ENCODE measurements at places on chromosomes 2 and 18. TPM values are rescaled to one million over a fixed set of nuclear protein-coding genes. Genes with fewer than 3 reads are reported as not detected.

GRCh38 chr2:200784215-200784614 is 27.5 kb upstream of the BZW1 start:
- H3K4me3 ChIP-seq = no peak overlapping the region
- H3K27ac ChIP-seq = no peak overlapping the region
- H3K4me1 ChIP-seq = peaks cover 6% of the 10 kb centered on the region

DNA sequence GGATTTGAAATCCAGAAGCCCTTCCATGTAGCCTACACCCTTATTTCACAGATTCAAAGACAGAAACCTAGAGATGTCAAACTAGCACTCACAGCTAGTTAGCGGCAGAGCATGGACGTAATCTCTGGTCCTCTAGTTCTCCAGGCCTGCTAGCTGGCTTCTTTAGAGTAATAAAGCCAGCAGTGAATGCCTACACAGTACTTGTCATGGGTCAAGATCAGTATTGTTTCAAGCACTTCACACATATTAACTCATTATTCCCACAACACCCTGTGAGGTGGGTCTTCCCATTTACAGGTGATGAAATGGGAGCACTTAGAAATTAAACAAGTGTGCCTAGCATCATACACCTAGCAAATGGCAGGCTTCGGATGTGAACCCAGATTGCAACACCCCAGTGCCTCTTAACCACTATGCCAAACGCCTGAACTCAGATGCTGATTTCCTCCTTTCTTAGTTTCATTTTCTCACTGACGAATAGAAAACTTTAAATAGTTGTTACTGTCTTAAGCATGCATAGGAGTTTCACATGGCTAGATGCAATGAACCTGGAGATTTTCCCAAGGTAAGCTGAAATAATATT is 14.5 kb upstream of the ZBTB14 start:
- no peak overlapping the region for H3K27ac ChIP-seq
- H3K27me3 ChIP-seq = no peaks in the 10 kb centered on the region
- H3K4me1 ChIP-seq = no peaks in the 10 kb centered on the region
- H3K4me3 ChIP-seq = no peak overlapping the region
- no peaks in the 10 kb centered on the region for H3K36me3 ChIP-seq
- DNase-seq = no peak

GRCh38 chr2:4635289-4635688 is 931.9 kb downstream of the DCDC2C start:
- H3K27me3 ChIP-seq = no peaks in the 10 kb centered on the region
- DNase-seq = no peak
- no peak overlapping the region for H3K4me3 ChIP-seq
- no peak overlapping the region for H3K27ac ChIP-seq
- no peaks in the 10 kb centered on the region for H3K4me1 ChIP-seq

DNA sequence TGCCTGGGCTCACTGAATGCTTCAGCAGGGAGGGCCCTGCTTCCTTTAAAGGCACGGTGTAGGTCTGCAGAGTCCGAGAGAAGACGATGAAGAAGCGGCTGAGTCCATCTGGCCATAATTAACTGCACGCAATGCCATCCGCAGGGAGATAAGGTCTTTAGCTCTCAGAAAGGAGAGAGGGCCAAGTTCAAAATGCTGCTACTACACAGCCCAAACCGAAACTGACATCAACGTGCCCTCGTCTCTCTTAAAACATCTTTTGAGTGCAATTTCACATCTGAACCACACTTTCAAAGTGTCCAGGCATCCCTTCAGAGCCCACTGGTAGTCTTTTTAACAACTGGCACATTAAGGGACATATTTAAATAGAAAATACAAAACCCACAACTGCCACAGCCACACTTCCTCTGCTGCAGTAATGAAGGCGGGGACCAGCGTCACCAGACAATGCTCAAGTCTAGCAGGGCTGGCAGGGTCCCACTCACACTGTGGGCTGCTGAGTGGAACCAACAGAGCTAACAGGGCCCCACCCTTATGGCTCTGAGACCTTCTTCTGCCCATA is 35.8 kb downstream of the ST3GAL5 start:
- no peak for DNase-seq
- H3K4me1 ChIP-seq = peaks cover 34% of the 10 kb centered on the region
- H3K4me3 ChIP-seq = no peak overlapping the region
- no peaks in the 10 kb centered on the region for H3K27me3 ChIP-seq
- peak overlapping the region; percentile 59 for H3K27ac ChIP-seq
- H3K36me3 ChIP-seq = peaks cover 30% of the 10 kb centered on the region

DNA sequence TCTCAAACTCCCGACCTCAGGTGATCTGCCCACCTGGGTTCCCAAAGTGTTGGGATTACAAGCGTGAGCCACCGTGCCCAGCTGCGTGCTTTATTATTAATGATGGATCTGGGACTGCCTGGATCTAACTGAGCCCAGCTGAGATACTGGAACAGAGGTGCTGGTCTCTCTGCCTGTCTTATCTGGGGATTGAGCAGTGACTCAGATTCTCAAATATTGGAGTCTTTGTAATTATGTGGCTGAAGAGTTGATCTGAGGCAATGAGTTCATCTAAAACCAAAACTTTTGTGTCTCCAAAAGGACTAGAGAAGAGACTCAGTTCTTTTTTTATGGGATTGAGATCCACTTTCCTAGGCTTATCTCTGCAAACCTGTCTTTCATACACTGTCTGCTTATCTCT is 16.3 kb downstream of the PLEKHB2 start:
- no peaks in the 10 kb centered on the region for H3K27me3 ChIP-seq
- H3K4me1 ChIP-seq = peaks cover 18% of the 10 kb centered on the region
- H3K36me3 ChIP-seq = no peaks in the 10 kb centered on the region
- no peak for DNase-seq
- no peak overlapping the region for H3K27ac ChIP-seq

The CD28 gene
- total RNA-seq = 0.55 TPM

The HOXD13 gene
- total RNA-seq = not detected

The CD226 gene
- total RNA-seq = 3.9 TPM

The GREB1L gene
- 2.1 TPM for total RNA-seq

The NAB1 gene
- 23.7 TPM for total RNA-seq

The RNF152 gene
- total RNA-seq = 22.8 TPM

The C2orf15 gene
- total RNA-seq = 1.4 TPM

The SFXN5 gene
- total RNA-seq = 17.6 TPM

The CNNM3 gene
- 15.1 TPM for total RNA-seq

The CDH19 gene
- 7.4 TPM for total RNA-seq
